Activated naive CD4-positive, alpha-beta T cell (primary cell): ENCODE measurements at places on chromosomes 11 and 22.

DNA sequence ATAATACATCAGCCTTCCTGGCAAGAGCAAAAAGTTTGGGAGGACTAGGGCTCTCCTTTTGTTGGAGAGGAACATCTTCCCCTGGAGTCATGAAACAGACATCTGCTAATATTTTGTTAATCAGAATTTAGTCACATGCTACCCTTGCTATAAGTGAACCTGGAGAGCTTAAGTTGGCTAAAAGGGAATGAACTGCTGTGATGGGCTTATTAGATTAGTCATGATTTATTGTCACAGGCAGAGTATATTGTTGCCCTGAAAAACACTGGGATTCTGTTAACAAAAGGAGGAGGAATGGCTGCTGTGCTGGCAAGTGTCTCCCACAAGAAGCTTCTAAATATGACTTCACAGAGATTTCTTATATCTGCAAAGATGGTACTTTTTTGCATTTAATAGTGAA lies 16.0 kb downstream of the TCP11L1 start:
- DNase-seq: no peak

GRCh38 chr11:61404641-61405040 lies 12.3 kb downstream of the TMEM216 start:
- no peak for DNase-seq

GRCh38 chr11:61973476-61974162 lies 6.2 kb upstream of the FTH1 start:
- DNase-seq: no peak

DNA sequence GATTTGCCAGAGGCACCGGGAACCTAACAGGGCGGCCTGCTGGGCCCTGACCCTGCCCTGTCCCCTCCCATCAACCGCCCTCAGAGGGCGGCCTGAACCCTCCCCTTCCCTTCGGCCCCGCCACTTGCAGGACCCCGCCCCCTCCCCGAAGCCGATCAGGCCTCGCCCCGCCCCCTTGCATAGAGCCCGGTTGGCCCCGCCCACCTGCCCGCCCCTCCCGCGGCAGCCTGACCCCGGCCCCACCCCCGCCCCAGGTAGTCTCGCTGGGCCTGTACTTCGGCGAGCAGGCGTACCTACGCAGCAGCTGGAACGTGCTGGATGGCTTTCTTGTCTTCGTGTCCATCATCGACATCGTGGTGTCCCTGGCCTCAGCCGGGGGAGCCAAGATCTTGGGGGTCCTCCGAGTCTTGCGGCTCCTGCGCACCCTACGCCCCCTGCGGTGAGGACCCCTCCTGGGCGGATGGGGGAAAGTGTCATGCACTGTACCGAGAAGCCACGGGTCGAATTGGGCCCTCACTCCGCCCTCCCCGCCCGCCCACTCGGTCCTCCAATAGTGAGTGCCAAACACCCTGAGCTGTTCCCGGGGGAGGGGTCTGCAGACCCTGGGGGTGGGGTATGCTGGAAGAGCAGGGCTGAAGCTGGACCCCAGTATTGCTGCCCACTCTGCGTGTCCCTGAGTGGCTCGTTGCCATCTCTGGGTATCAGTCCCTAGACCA lies 94.1 kb downstream of the CACNA1I start:
- no peak for DNase-seq
